Activated naive CD4-positive, alpha-beta T cell (primary cell): ENCODE measurements at places on chromosomes 5 and 9.

GRCh38 chr5:171450423-171451331 is 31.2 kb downstream of the FGF18 start:
- no peak for DNase-seq

DNA sequence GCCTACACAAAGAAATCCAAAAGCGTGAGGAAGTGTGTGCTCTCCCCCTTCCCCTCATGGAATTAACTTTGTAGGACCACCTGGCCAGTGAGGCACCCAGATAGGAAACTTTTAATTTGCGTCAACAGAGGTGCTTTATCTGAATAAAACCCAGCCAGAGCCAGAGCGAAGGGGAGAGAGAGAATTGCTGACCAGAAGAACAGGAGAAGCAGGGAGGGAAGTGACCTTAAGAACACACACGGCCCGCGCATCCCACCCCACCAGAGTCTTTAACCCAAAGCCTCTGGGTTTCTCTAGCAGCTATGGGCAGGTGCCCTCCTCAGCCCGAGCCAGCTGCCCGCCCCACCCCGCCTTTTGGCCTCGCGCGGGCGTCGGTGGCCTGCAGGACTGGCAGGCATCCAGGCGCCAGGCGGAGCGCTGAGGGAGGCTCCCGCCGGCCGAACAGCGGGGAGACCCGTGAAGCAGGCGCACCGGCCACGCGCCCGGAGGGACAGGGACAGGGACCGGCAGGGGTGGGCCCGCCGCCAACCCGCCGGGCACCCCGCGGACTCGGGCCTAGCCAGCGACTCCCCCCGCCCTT is 580 bp downstream of the ERAP1 start:
- peak; percentile 26 for DNase-seq

DNA sequence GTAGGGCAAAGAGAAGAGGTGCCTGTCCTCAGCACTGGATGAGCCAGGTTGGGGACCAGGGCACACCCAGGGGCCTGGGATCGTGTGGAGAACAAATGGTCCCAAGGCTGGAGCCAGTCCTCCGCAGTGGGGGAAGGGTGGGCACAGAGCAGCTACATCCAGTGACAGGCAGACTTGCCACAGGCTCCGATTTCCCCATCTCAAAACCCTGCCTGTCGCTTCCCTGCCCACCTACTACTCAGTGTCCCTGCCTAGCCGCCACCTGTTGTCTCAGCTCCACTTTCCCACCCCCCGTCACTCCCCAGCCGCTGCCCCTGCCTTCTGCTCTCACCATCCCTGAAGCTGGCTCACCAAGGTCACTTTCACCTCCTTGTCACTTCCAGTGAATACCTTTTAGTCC is 13.9 kb upstream of the ENHO start:
- DNase-seq: no peak

GRCh38 chr9:2691626-2692025 is 25.7 kb upstream of the KCNV2 start:
- DNase-seq: no peak

GRCh38 chr5:179991106-179991505 is 80.5 kb downstream of the RNF130 start:
- DNase-seq: no peak

- no peak for DNase-seq
Observed at GRCh38 chr5:102666164-102666946, 88.8 kb upstream of the PAM start.
